ENCODE measurements at places on chromosomes 2 and 18.

- no peaks in the 10 kb centered on the region for H3K4me1 ChIP-seq
- no peaks in the 10 kb centered on the region for H3K36me3 ChIP-seq
- no peak for DNase-seq
- H3K27me3 ChIP-seq, result peaks cover 4% of the 10 kb centered on the region
- no peak overlapping the region for H3K27ac ChIP-seq
- no peak overlapping the region for H3K4me3 ChIP-seq
Measured at GRCh38 chr2:15766911-15767597, 173.3 kb upstream of the MYCN start.

- no peak for DNase-seq
- H3K36me3 ChIP-seq, result no peaks in the 10 kb centered on the region
- H3K27ac ChIP-seq, result no peak overlapping the region
- H3K27me3 ChIP-seq, result no peaks in the 10 kb centered on the region
- H3K4me1 ChIP-seq, result no peaks in the 10 kb centered on the region
Measured at GRCh38 chr2:229438430-229439159, 167.5 kb upstream of the PID1 start.

DNA sequence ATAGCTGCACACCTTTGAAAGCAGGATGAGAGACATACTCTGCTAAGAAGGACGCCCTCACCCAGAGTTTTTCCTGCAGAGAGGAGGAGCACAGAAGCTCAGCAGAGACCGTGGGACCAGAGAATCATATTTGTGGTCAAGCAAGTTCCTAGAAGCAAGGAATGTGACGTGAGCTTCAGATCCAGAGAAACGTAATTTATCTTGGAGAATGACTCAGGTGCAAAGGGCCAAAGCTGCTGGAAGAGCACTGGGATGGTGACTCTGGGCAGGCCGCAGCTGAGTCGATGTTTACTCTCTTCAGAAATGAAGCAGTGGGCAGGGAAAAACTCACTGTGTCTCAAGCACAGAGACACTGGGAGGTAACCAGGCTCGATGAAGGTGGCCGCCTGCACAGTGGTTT, 50.1 kb upstream of the IGFBP2 start:
- no peaks in the 10 kb centered on the region for H3K4me1 ChIP-seq
- H3K36me3 ChIP-seq, result no peaks in the 10 kb centered on the region
- DNase-seq, result no peak
- no peak overlapping the region for H3K4me3 ChIP-seq

- DNase-seq, result no peak
- no peaks in the 10 kb centered on the region for H3K36me3 ChIP-seq
- peaks cover 2% of the 10 kb centered on the region for H3K4me1 ChIP-seq
- H3K4me3 ChIP-seq, result no peak overlapping the region
- H3K27ac ChIP-seq, result no peak overlapping the region
Measured at GRCh38 chr2:207130958-207131521, 34.7 kb downstream of the KLF7 start.

DNA sequence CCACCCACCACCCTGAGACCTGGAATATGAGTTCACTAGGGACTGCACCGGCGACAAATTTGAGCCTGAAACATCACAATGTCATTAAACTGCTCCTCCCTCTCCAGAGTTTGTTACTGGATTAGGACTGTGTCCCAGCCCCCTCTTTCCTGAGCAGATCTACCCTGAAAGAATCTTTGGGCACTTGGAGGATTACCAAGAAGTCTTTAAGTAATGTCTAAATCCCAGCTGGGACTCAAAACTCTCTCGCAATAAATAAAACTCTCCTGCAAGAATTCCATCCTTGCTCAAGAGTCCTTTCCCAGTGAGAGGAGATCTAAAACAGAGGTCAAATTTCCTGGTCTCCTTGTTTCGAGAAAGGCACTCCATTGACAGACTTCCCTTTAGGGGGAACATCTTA, 20.9 kb downstream of the GKN2 start:
- H3K4me1 ChIP-seq, result no peaks in the 10 kb centered on the region
- H3K4me3 ChIP-seq, result no peak overlapping the region
- no peak overlapping the region for H3K27ac ChIP-seq
- no peaks in the 10 kb centered on the region for H3K27me3 ChIP-seq
- H3K36me3 ChIP-seq, result no peaks in the 10 kb centered on the region
- no peak for DNase-seq

DNA sequence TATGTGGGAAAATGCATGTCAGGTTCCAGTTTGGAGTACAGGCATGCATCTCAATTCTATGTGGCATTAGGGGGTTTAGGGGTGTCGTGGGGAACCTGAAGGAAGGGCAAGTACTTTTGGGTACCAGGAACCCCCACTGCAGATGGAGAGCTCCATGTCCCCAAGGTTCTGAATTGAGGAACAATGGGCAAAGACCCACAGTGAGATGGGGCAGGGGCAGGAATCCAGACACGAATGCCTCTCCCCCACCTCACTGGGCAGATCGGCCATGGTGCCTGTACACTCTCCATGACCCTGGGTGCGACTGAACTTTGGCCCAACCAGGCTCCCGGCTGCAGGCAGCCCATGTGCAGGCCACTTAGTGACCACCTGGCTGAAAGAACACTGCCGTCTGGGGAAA, 209.3 kb downstream of the HAUS1 start:
- no peaks in the 10 kb centered on the region for H3K36me3 ChIP-seq
- no peaks in the 10 kb centered on the region for H3K27me3 ChIP-seq
- H3K27ac ChIP-seq, result no peak overlapping the region
- DNase-seq, result no peak

DNA sequence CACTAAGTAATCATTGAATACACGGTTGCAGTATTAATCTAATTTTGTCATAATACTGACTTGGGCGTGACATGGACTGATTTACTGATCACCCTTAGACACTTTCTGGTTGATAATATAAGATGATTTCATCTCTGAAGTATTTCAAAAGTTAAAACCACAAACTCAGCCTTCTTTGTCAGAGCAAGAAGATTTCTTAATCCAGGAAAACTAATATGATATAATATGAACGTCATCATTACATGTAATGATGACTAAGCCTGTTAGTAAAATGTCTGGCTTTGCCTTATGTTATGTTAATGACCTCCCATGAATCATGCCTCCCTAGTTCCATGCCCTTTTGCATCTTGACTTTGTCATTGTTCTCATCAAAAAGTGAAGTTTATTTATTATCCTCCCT, 1325.0 kb upstream of the CDH2 start:
- no peak overlapping the region for H3K27ac ChIP-seq
- H3K4me3 ChIP-seq, result no peak overlapping the region
- no peaks in the 10 kb centered on the region for H3K36me3 ChIP-seq

DNA sequence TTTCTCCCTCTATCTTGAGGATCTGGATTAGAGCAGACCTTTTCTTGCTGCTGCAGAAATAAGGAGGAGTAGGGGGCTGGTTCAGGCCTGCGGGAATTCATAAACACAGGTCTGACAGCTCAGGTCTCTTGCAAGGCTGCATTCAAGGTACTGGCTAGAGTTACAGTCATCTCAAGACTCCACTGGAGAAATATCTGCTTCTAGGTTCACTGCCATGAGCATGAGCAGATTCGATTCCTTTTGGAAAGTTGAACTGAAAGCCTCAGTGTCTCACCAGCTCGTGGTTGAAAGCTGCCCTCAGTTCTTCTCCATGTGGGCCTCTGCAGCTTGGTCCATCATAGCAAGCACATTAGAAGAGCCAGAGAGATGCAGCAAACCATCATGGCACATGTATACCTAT, 124.4 kb upstream of the SETBP1 start:
- H3K27me3 ChIP-seq, result no peaks in the 10 kb centered on the region
- no peaks in the 10 kb centered on the region for H3K36me3 ChIP-seq
- H3K4me1 ChIP-seq, result 0 out of 2 replicates have a peak, but pooled peaks cover 3% of the 10 kb centered on the region
- DNase-seq, result no peak
- no peak overlapping the region for H3K27ac ChIP-seq
- H3K4me3 ChIP-seq, result no peak overlapping the region

DNA sequence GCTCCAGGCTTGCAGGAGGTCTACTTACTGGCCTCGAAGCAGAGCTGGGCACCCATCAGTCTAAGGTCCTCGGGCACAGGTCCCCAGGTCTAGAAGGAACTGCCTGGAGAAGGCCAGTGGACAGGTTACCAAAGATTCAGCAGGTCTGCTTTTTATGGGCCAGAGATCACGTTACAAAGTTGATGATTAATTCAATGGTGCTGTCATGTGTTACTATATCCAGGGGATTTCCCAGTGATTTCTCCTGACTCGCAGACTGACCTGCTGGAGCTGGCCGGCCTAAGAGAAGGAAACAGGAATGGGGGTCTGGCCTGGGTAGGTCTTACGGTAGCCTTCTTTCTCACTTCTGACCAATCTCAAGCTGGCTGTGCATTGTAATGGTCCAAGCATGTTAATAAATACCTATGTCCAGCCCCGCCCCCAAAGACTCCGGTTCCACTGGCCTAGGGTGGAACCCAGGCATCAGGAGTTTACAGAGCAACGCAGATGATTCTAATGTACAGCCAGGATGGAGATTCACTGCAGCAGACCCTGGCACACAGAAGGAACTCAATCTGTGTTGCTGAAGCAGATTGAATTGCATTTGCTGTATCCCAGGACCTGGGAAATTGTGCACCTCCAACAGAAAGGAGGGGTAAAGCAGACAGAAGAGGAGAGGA, at the start of gene NEURL3:
Gene NEURL3, minus strand, starts transcription at position 127 of the 659 bp plus-strand sequence. Its CDS starts 71 bp downstream, at position 56.
- no peaks in the 10 kb centered on the region for H3K27me3 ChIP-seq
- DNase-seq, result no peak
- no peaks in the 10 kb centered on the region for H3K36me3 ChIP-seq
- no peak within 1 kb of the TSS for H3K4me3 ChIP-seq
- no peak within 1 kb of the TSS for H3K27ac ChIP-seq

DNA sequence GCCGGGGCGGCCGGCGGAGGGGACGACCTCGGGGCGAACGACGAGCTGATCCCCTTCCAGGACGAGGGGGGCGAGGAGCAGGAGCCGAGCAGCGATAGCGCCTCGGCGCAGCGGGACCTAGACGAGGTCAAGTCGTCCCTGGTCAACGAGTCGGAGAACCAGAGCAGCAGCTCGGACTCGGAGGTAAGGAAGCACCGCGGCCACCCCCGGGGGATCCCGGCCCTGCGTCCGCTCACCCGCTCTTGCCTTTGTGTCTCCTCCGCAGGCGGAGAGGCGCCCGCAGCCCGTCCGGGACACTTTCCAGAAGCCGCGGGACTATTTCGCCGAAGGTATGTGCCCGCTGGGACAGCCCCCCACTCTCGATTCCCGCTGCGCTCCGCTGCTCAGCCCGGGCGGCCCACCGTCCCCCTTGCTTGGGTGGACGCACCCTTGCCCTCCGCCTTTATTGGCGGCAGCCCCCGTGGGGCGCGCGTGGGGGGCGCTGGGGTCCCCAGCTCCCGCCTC, 611 bp downstream of the TCF7L1 start:
- H3K36me3 ChIP-seq, result no peaks in the 10 kb centered on the region
- H3K27me3 ChIP-seq, result peaks cover 14% of the 10 kb centered on the region
- DNase-seq, result no peak
- no peaks in the 10 kb centered on the region for H3K4me1 ChIP-seq

- H3K27ac ChIP-seq, result no peak overlapping the region
- H3K36me3 ChIP-seq, result no peaks in the 10 kb centered on the region
- H3K4me1 ChIP-seq, result peaks cover 13% of the 10 kb centered on the region
- no peak overlapping the region for H3K4me3 ChIP-seq
- no peak for DNase-seq
Measured at GRCh38 chr2:102238778-102239177, 52.0 kb downstream of the IL1RL2 start.

- no peaks in the 10 kb centered on the region for H3K36me3 ChIP-seq
- no peak overlapping the region for H3K4me3 ChIP-seq
- H3K27ac ChIP-seq, result no peak overlapping the region
- no peaks in the 10 kb centered on the region for H3K27me3 ChIP-seq
Measured at GRCh38 chr2:198774576-198774975, 683.2 kb downstream of the SATB2 start.

DNA sequence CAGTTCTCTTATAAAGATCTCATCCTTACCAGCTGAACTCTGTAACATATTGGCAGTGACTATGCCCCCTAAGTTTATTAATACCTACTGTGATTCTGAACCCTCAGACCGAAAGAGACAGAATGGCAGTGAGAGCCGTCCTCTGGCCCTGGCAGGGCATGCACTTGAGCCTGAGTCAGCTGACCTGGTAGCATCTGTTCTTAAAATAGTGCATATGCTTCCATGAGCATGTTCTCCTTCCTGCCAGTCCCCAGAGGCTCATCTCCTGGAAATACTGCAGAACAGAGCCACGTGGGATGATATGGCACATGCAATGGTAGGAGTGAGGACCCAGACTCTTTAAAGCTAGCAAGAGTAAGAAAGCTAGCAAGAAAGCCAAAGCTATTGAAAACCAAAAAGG, 59.0 kb downstream of the RASGRP3 start:
- no peak overlapping the region for H3K27ac ChIP-seq
- H3K27me3 ChIP-seq, result no peaks in the 10 kb centered on the region
- no peak for DNase-seq
- no peak overlapping the region for H3K4me3 ChIP-seq
- H3K36me3 ChIP-seq, result peaks cover 3% of the 10 kb centered on the region

DNA sequence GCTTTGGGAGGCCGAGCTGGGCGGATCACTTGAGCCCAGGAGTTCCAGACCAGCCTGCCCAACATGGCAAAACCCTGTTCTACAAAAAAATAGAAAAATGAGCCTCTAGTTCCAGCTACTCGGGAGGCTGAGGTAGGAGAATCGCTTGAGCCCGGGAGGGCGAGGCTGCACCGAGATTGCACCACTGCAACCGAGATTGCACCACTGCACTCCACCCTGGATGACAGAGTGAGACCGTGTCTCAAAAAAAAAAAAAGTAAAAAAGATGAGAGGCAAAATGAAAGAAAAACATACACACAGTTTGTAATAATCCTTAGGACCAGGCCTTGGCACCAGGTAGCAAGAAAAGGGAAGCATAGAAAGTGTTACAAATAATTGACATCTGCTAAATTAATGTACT, 22.0 kb downstream of the RBM43 start:
- no peaks in the 10 kb centered on the region for H3K27me3 ChIP-seq
- H3K4me3 ChIP-seq, result no peak overlapping the region
- H3K4me1 ChIP-seq, result no peaks in the 10 kb centered on the region
- no peak overlapping the region for H3K27ac ChIP-seq
- DNase-seq, result no peak

Data from GM12878 (cell line).